ENCODE measurements at places on chromosomes 1 and 21. TPM values are rescaled to one million over a fixed set of nuclear protein-coding genes. Genes with fewer than 3 reads are reported as not detected.

GRCh38 chr1:91741301-91741700 is 144.7 kb downstream of the TGFBR3 start:
- peak; percentile 18 for DNase-seq

- DNase-seq: no peak
These were observed 387.6 kb downstream of the LTN1 start for GRCh38 chr21:28604946-28605537.

- DNase-seq: peak; percentile 31
These were observed 182.9 kb upstream of the KCND3 start for GRCh38 chr1:112172294-112172882.

DNA sequence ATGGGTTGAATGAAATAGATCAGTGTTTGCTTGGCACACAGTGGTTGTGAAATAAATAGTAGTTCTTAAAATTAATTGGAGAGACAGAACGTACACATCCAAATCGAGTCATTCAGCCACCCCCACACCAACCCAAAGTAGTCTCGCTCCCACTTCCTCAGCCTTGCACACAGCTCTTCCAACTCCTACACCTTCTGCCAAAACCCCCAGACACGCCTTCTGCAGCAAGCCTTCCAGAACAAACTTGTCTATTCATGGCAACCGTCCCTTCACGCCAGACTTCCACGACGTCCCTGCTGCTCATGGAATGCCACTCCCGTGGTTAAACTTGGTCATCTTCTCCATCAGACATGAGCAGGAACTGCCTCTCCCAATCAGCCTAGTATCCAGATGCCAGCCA is 37.5 kb upstream of the RD3 start:
- no peak for DNase-seq

GRCh38 chr1:117537291-117537920 is 68.4 kb upstream of the TENT5C start:
- no peak for DNase-seq

DNA sequence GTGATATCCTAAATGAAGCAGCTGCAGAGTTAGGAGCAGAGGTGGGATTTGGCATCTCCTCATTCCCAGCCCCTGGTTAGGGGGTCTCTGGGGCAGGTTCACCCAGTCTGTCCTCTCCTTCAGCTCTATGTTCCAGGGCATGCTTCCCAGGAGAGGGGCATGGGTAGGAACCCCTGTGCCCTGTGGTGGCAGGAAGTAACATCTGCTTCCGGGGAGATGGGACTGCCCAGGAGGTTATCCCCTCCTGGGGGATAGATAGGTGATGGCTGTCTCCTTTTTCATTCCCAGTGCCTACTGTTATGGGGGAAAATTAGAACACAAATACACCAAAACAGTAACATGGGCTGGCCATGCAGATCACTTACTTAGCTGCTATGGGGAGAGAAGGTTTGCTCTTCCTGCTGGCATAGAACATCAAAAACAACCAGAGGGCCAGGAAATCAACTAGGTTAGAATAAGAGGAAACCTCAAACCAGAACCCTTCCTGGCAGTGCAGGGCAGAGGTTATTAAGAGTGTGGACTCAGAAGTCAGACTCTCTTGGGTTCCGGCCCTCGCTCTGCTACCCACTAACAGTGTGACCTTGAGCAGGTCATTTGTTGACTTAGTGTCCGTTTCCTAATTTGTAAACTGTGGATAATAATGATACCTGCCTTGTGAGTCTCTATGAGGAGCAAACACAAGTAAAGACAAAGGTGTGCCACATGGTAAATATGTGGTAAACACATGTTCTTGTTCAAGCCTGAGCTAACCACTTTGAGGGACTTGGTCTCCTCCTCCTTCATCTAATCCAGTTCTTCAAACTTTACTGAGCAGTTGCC is 157.8 kb upstream of the JUN start:
- DNase-seq: no peak

DNA sequence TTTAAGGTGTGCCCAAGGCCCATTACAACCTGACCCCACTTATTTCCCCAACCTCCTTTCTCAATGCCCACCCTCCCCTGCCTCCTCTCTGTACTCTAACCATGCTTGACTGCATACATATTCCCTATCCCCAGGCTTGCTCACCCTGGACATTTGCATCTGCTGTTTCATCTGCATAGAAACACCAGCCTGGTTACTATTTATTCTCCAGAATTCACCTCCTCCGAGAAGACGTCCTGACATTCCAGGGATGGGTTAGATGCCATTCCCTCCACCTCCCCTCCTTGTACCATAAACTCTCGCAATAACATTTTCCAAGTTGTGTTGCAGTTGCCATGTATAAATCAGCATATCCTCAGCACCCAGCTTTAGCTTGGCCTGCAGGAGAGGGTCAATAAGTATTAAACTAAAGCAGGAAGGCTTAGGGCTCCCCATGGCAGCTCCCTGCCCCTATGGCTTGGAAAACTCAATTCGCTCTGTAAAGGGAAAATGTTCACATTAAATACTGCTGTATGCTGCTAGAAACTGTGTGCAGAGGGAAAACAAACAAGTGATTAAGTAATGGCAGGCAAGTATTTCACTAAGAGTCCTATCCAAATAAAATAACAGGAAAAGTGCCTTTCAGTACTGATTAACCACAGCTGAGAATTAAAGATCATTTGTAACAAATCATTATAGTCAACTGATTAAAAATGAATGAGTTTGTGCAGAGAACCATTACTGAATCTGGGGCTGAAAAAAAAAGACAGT is 202.3 kb downstream of the TNR start:
- DNase-seq: no peak

GRCh38 chr1:153384958-153385580 is 5.8 kb downstream of the S100A8 start:
- DNase-seq: no peak

DNA sequence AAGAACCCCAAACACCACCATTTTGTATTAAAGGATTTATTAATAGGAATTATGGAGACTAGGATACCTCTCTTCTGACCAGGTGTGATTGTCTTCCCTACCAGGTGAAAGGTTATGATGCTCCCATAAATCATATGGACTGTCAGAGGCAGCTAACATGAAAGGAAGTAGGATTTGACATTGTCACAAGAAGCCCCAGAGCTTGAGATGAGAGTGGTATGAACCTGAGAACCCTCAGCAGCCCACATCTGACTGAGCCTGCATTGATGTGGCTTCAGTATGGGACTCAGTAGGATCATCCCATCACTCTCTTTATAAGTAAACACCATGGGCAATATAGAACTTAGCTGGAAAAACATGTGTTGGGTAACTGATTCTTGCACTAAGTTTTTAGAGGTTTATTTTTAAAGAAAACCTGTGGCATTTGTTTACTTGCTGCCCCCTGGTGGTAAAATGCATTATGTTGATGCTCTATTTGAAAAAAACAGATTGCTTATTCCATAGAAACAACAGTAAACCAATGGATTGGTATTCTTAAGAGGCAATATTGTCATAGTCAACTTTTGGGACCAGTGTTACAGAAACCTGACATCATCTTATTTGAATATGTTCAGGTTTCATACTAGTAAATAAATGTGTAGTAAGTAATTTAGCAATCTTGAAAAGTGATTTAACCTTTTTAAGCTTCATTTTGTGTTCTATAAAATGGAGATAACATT is 16.6 kb upstream of the CACYBP start:
- DNase-seq: peak; percentile 38

DNA sequence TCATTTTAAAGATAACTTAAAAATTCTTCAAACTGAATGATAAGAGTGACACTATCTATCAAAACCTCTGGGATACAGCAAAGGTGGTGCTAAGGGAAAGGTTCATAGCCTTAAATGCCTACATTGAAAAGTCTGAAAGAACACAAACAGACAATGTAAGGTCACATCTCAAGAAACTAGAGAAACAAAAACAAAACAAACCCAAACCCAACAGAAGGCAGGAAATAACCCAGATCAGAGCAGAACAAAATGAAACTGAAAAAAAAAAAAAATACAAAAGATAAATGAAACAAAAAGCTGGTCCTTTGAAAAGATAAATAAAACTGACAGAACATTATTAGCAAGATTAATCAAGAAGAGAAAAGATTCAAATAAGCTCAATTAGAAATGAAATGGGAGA is 6.8 kb downstream of the ODF2L start:
- no peak for DNase-seq

DNA sequence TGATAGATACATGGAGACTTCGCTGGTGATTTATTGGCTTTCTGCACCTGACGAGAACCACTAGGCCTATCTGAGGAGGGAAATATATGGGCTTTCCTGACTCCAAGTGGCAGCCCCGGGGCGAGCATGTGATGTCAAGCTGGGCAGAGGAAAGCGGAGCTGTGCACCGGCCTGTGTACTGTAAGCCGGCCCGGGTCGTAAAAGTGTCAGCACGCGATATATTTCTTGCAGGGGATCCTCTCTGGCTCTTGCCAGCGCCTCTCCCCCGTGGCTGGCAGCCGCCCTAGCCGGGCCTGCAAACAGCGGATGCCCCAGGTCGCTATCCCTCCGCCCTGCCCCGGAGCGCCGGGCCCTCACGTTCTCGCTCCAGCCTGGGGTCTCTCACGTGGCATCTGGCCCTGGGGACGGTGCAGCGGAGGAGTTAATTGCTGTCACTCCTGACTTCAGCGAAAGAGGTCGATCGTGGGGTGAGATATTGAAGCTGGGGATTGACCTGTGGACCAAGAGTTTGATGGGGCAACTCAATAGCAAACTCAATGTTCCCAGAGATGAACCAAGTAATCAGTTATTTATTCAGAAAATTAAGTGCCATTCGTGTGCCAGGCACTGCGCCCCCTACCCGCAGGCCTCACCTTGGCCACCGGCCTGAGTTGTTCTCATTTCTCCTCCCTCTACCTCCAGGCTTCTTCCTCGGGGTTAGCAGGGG is 41.0 kb upstream of the HAO2 start:
- DNase-seq: no peak

DNA sequence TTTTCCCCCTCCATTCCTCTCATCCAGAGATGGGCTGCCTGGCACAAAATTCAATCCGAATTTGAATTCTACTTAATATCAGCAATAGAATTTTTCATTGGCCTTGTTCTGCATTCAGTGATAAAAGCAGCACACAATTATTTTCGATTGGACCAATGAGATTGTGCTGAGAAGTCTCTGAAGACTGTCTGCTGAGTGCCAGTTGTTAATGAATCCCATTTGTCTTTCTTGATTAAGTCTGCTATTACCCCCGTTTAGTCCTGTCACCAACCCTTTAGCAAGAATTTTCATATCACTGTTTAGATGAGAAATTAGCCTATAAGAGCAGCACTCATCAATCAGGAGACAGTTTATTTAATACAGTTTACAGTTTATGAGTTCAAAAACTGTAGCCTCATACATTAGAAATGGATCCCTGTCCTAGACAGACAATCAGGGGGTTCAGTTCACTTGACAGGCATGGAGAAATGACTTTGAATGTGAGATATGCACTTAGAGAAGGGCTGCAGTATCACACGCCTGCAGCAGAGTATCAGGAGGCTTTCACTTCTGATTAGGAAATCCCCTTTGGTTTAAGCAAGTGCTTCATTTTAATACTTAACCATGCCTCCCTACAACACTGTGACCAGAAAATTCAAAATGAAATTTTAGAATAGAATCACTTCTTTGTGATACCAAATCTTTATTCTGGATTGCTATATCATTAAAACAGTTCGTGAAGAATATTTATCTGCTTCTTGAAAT is 304.7 kb upstream of the PTBP2 start:
- no peak for DNase-seq

DNA sequence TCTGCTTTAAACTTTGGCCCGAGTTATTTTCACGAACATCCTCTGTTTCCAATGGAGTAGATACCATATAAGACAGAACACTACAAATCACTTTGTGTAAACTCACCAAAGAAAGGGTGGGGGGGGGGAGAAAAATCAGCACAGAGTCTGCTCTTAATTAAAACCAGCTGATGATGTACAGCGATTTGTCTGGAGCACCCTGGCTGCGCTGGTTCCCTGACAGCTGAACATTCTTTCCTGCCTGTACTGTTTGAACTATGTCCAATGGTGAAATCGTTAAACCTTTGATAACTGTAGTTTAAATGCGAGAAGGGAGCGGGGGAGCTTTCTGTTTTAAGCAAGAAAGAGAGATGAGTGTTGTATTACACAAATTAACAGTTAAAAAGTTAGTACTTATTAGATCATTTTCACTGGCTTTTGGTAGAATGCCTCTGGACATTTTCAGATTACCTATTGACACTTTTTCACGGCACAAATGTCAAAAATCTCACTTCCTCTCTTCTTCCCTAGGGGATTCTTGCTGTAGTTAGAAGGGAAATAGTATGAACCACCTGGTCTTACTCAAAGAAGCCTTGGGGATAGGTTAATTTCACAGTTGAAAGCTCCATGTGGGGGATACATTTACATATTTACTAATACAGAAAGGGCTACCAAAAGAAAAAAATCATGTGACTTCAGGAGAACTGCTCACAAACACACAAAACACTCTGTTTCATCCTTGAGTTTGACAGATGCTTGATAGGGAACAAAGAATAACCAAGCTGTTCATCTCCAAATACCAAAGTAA is 140.2 kb upstream of the RUNX1 start:
- DNase-seq: no peak

GRCh38 chr1:163472651-163473248 is 151.0 kb downstream of the NUF2 start:
- DNase-seq: no peak

- no peak for DNase-seq
These were observed 77.4 kb downstream of the DESI2 start for GRCh38 chr1:244730153-244730933.

- no peak for DNase-seq
These were observed 1.9 kb downstream of the SF3B4 start for GRCh38 chr1:149925751-149926150.

DNA sequence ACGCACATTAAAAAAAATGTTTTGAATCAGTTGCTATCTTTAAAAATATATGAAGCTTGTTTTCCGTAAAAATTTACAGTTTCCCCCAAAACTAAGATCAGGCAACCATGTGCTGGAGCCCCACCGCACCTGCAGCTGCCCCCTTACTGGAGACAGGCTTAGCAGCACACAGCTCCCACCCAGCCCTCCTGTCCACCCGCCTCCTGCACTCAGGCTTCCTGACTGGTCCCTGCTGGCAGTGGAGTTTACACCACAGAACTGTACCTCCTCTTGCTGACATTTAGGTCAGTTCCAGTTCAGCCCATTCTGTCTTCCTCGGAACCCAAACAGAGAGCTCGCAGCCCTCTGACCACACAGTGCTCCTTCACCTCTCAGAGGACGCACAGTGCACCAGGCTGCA is 2.1 kb downstream of the GPR161 start:
- DNase-seq: no peak

GRCh38 chr1:160124705-160125478 is 9.3 kb downstream of the ATP1A2 start:
- DNase-seq: peak; percentile 95

GRCh38 chr1:31373897-31374486 is 1.1 kb upstream of the FABP3 start:
- no peak for DNase-seq

- DNase-seq: no peak
These were observed 6.8 kb upstream of the SFN start for GRCh38 chr1:26856181-26856580.

SH3D21 gene
- 2.6 TPM for total RNA-seq

HOOK1 gene
- total RNA-seq: not detected

CFHR2 gene
- not detected for total RNA-seq

HAX1 gene
- total RNA-seq: 173 TPM

ITLN2 gene
- total RNA-seq: not detected

NSUN4 gene
- total RNA-seq: 14.9 TPM

SELENBP1 gene
- total RNA-seq: not detected

HSPG2 gene
- total RNA-seq: 2.5 TPM

NFASC gene
- 7.3 TPM for total RNA-seq

REN gene
- not detected for total RNA-seq

ORC1 gene
- total RNA-seq: 34.4 TPM
